ENCODE measurements at places on chromosomes 5 and 9.
A peak's percentile ranks its signal among the peaks of the same experiment; 100 is the strongest.

- no peak for DNase-seq
Observed at GRCh38 chr9:97906236-97906831, 16.0 kb downstream of the TRMO start.

- DNase-seq: peak; percentile 82
Observed at GRCh38 chr9:126705767-126706697, 92.3 kb downstream of the LMX1B start.

DNA sequence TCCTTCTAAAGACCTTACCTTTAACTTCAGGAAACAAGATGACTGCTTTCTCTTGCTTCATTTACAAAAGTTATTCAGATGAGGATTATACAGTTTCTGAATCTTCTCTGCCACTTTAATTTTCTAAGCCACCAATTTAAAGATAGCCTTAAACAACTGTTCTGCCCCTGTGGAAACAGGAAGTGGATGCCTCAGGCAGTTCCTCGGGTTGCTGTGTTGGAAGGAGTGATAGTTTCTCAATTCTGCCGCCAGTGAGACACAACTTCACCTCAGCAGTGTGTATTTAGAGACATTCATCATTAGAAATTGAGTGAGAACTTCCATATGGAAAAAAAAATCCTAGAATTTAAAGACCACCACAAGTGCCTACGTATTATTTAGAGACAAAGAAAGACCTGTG lies 475.1 kb upstream of the WWC1 start:
- DNase-seq: no peak

- no peak for DNase-seq
Observed at GRCh38 chr5:94945656-94946055, 327.2 kb downstream of the SLF1 start.
